ENCODE measurements at places on chromosomes 13 and 19.

GRCh38 chr19:38949580-38950367, 19.0 kb downstream of the MRPS12 start:
- peak; percentile 72 for DNase-seq

DNA sequence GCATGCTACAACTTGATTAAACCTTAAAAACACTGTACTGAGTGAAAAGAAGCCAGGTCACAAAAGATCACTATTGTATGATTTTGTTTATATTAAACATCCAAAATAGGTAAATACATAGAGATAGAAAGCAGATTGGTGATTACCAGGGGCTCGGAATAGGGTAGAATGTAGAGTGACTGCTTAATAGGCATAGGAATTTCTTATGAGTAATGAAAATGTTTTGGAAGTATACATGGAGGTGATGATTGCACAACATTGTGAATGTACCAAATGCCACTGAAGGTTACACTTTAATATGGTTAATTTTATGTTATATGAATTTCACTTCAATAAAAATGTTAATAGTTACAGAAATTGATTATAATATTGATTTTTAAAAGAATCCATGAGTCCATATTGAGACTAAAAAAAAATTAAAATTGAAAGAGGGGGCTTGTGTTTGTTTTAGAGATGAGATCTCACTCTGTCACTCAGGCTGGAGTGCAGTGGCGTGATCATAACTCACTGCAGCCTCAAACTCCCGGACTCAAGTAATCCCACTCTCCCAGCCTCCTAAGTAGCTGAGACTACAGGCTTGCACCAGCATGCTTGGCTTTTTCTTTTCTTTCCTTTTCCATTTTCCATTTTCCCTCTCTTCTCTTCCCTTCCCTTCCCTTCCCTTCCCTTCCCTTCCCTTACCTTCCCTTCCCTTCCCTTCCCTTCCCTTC, 85.1 kb downstream of the FNDC3A start:
- no peak for DNase-seq

DNA sequence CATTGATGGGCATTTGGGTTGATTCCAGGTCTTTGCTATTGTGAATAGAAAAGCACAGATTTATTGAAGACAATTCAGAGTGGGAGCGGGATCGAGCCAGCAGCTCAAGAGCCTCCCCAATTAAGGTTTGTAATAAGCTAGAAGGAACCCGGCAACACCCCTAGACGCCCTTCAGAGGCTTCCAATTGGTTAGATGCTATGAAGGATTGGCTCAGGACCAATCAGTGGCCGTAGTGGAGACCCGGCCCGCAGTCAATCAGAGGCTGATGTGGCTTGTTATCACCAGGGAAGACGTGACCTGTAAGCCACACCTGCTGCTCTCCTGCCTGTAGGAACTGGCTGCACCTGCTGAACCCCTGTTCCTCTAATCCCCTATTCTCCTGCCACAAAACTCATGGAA, 14.6 kb downstream of the SIGLEC11 start:
- DNase-seq, result no peak

DNA sequence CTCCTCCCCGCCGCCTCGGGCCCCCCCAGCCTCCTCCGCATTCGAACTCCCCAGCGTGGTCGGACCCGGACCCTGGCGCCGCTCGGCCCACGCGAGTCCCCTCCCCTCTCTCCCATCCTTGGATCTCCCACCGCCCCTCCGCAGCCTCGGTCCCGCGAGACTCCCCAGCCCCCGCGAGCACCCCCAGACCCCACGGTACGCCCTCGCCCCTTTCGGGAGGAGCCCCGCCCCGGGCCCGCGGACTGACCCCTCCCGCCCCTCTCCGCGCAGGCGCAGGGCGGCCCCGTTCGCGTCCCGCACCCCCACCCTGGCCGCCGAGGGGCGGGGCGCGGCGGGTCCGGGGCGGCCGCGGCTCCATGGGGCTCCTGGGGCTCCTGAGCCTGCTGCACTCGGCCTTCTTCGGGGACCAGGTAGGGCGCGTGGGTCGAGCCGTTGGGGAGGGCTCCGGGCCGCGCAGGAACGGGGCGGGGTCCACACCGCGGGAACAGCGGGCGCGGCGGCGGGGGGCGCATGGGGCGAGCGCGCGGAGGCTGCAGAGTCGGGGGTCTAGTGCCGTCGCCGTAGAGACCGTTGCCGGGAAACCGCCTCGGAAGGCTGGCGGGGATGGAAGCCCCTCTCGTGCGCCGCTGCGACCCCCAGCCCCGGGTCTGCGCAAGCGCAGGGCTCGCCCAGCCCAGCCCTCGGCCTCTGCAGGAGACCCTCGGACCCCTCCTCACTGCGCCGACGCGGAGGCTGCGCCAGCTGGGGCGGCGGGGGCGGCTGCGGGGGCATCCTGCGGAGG, 3.8 kb upstream of the APC2 start:
- peak; percentile 36 for DNase-seq

GRCh38 chr13:33479105-33479504, 193.6 kb upstream of the STARD13 start:
- DNase-seq, result no peak

DNA sequence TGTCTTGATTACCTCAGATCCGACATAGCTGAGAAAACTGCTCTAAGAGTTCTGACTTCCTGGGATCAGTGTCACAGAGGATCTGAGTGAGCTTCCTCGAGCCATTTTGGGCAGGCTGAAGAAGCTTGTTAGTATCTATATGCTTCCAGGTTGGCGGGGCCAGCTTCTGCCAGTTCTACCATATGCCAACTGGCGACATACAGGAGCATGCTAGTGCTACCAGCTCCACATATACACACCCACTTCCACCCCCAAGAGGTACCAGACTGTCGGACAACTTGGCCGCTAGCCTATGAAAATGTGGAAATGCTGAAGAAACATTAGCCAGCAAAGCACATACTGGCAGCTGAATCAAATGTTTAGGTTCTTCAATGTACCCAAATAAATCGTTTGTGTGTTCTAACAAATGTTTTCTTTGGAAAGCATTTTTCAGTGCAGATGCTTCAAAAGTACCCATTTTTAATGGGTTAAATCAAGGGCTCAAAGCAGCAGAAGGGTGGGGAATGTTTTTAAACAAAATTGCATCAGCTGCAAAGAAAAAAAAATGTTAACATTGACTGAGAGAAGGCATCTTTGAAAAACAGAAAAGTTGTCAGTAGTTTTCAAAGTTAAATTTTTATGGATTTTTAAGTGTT, 163.7 kb downstream of the KLF12 start:
- DNase-seq, result no peak

- no peak for DNase-seq
Observed at GRCh38 chr13:26482451-26483197, 74.9 kb upstream of the WASF3 start.

GRCh38 chr19:6705931-6706632, 14.4 kb downstream of the C3 start:
- DNase-seq, result no peak

- DNase-seq, result no peak
Observed at GRCh38 chr13:98420554-98421175, 156.2 kb downstream of the STK24 start.

DNA sequence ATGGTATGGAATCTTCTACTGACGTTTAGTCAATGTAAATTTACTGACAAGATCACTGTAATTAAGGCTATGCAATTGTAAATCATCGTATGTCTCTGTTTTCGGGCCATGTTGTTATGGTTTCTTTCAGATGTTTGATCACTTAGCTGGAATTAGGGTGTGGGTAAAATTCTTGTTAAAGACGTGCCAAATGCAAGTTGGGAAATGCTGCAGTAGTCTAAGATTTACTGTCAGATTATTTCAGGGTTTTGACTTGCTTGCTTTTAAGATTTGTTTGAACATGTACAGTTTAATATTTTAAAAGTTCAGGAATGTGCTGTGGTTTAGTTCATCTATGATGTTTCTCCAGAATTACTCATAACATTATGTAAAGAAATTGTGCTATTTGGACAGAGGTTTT, 10.8 kb downstream of the NDFIP2 start:
- no peak for DNase-seq

- no peak for DNase-seq
Observed at GRCh38 chr13:81246556-81246955, 905.6 kb upstream of the SPRY2 start.

GRCh38 chr13:71712988-71713653, 153.9 kb downstream of the DACH1 start:
- DNase-seq, result no peak

- DNase-seq, result no peak
Observed at GRCh38 chr13:71576571-71576970, 290.4 kb downstream of the DACH1 start.

GRCh38 chr13:35771898-35772297, 295.4 kb upstream of the MAB21L1 start:
- DNase-seq, result no peak

DNA sequence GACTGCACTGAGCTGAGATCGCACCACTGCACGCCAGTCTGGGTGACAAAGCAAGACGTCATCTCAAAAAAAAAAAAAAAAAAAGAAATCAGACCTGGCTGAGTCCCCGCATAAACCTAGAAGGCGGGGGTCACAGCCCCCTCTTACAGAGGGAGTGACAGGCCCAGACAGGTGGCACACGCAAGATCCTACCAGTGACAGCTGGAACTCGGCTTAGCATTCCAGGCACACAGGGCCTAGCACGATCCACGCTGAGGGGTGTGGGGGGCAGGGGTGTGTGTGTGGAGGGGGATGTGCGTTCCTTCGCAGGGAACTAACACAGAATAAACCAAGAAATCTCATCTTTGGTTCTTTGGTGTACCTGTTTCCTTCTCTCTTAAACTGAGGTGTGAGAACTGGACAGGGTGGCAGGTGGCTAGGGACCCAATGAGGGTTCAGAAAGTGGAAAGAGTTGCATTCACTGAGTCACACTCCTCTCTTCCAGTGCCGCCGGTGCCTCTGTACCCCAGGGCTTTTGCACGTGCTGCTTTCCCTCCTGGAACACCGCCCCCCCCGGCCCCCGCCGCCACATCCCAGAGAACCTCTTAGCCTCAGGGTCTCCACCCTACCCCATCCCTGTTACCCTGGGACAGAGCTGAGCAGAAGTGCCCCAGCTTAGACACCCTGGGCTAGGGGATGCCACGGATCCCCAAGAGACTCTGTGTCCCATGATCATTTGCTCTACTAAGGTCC, 5.0 kb downstream of the SGTA start:
- DNase-seq, result no peak

- no peak for DNase-seq
Observed at GRCh38 chr19:33396701-33397535, 23.4 kb downstream of the CEBPG start.

DNA sequence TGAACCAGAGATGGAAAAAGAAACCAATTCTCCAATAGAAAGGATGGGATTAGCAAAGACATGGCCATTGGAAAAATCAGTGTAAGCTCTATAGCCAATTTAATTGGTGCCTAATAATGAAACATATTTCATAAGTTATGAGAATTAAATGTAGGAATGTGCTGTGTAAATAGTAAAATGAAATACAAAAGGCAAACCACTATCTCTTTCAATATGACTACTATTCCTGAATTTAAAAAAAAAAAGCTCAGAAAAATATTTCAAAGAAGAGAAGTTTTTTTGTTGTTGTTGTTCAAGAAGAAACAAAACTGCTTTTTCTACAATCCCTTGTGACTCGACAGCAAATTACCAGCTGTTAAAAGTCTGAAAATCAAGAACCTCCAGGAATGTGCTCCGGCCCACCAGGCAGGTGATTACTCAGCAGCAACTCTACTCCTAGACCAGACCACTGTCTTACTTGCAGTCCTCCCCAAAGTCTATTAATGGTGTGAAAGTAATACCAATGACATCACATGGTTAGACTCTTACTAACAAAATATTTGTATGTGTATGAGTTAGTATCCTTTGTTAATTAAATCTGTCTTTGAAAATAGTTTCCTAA, 362.4 kb downstream of the KCTD12 start:
- DNase-seq, result no peak

DNA sequence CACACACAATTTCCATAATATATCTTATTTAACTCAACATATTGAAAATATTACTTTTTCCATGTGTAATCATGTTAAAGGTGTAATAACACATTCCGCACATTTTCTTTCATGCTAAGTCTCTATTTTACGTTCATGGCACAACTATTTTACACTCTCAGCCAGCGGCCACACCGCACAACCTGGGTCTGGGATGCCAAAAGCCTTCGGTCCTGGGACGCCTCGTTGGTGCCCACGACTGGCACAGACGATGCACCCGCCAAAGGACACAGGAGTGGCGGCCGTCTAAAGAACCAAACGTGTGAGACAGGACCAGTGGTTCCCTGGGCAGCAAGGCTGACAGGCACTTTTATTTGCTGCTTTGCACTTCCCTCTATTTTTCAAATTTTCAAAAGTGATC, 10.0 kb upstream of the PROZ start:
- DNase-seq, result no peak
